HT-29 (cell line): ENCODE measurements at places on chromosomes 4 and X.

DNA sequence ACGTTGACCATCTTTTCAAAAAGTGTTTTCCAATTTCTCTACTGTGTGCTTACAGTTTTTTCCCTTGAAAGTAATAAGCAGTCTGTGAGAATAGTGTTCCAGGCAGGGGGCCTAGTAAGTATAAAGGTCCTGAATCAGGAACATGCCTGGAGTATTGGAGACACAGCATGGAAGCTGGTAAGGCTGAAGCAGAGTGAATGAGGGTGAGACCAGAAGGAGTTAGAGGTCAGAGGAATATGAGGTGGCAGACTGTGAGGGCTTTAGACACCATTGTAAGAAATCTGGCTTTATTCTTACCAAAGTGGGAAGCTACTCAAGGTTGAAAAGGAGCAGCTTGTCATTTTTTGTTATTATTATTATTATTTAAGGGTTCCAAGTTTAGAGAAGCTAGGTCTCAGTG, 107.4 kb downstream of the CT47B1 start:
- no peak for DNase-seq

- DNase-seq: peak; percentile 95
These were observed at the start of gene ATP6AP1 for GRCh38 chrX:154428176-154429171. TSS of gene ATP6AP1 (plus strand) at chrX:154428677. CDS start at chrX:154428693, 16 bp downstream.

- DNase-seq: peak; percentile 64
These were observed 99.5 kb downstream of the EFHC2 start for GRCh38 chrX:44244008-44244407.

DNA sequence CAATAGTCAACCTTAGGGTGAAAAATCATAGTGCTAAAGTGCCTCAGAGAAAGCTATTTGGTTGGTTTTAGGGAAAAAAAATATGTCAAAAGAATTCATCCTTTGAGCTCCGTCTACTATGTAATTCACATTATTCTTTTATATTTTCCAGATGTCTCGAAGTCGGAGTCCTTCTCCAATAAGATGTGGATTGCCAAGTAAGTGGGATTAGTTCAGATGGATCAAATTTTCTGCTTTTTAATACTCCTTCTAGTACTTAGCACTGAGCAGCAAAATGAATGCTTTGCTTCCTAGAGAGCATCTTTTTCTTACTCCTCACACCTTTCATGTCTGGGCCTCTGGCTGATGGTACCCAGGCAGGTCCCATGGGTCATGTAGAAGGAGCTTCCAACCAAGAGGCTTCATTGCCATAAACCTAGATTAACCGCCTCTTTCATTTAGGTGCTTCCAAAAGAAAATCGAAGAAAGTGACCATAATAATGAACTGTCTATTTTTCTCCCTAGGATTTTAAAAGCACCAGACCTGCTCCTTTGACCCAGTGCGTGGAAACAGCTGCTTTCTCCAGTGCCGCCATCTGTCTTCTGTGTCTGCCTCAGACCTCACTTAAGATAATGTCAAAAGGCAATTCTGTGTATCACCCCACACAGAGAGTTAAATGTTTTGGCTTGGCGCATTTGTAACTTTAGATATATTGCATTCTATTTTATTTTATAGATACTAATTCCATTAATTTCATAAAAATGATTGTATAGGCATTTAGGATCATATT, 43.5 kb downstream of the SPATA18 start:
- no peak for DNase-seq

GRCh38 chr4:94500685-94501084, 48.9 kb downstream of the PDLIM5 start:
- DNase-seq: no peak

GRCh38 chr4:102535398-102536082, 34.4 kb downstream of the NFKB1 start:
- no peak for DNase-seq

- no peak for DNase-seq
These were observed 125.8 kb upstream of the EDNRA start for GRCh38 chr4:147355032-147355656.

GRCh38 chr4:82833696-82834313, 35.2 kb upstream of the SCD5 start:
- peak; percentile 25 for DNase-seq

- DNase-seq: peak; percentile 87
These were observed 11.7 kb downstream of the RPL9 start for GRCh38 chr4:39446842-39447573.

GRCh38 chr4:124879195-124879594, 166.7 kb upstream of the ANKRD50 start:
- DNase-seq: peak; percentile 5

DNA sequence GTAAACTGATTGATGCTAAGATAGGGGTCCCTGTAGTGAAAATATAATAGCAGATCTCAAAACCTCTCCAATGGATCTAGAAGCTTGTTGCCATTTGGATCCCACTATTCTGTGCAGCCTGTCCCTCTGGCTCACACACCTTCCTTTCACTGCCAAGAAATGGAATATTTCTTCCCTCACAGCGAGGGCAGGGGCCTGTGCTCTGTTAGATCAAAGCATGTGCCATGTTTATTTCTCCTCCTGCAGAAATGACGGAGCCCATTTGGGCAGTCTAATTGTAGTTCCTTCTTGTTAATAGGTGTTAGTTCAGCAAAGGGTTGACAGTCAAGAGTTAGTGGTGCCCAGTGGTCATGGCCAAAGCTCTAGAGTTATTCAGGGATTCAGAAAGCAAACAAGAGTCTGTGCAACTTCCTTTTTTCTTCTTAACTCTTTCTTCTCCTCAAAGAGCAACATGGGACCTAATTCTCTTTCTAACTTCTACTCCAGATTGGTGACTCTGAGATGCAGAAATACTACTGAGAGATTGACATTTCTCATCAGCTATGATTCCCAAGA, 106.8 kb downstream of the STOX2 start:
- no peak for DNase-seq

DNA sequence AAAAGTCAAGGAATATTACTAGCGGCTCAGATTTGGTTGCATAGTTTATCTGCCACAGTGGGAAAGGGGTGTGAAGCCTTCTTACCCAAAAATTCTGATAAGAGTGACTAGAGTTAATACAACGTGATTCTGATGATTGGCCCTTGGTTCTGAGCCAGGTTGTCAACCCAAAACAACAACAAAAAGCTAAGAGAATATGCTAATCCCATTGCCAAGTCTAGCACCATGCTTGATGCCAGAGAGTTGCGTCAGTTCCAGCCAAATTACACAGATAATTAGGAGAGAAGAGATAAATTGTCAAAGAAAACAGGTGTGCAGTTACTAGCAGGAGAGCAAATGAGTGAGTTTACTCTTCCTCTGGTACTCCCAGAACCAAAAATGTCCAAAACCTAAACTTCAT, 287.4 kb upstream of the AGA start:
- DNase-seq: no peak

- DNase-seq: peak; percentile 25
These were observed 57.7 kb upstream of the UGT2B7 start for GRCh38 chr4:69038582-69038981.

DNA sequence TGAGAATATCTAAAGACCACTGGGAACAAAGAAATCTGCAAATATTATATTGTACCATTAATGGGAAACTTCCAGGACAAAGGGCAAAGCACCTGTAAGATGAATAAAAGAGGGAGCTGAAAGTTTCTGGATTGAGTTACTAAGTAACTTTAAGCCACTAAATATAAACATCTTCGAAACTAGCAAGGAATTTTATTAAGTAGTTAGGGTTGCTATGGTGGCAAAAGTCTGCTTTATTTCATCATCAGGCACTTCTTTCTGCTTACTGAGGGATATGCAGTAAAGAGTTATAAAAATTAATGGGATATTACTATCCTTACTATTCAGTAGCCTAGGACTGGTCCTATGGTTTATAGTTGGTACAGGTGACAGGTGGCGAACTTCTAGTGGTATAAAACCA, 33.0 kb downstream of the SMARCA1 start:
- no peak for DNase-seq

DNA sequence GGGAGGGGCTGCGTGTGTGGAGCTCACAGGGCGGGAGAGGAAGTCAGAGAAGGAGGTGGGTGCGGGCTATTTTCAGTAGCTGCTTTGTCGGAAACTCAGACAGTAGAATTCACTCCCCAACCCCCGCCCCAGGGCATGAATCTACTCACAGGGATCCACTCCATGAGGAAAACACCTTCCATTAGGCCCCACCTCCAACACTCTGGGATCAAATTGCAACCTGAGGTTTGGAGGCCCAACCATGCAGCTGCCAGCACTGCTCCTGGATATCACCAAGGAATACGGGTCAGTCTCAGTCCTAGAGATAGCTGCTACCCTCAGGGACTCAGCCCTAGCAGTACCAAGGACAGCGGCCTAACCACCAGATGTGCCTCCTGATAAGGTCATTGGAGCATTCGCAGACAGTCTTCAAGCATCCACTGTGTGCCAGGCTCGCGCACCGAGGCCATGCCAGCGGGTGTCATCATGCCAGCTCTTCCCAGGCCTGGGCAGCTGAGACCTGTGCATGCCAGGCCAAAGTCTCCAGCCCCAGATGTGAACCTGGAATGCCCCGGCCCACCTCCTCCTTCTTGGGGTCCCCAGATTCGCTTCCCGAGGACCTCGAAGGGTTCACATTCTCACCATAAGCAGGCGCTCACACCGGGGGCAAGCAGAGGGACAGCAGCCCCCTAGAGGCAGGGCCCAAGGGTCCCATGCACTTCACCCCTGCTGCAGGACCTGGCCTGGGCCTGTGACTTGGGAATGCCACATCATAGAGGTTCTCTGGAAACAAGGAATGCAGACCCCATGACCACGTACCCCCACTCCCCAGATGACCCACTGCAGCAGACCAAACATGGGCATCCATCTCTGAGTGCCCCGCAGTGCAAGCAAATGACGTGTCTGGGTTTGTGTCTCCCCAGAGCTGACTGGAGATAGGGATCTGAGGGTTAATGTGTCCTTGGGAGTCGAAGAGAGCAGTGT, 102.3 kb downstream of the ADRA2C start:
- no peak for DNase-seq

DNA sequence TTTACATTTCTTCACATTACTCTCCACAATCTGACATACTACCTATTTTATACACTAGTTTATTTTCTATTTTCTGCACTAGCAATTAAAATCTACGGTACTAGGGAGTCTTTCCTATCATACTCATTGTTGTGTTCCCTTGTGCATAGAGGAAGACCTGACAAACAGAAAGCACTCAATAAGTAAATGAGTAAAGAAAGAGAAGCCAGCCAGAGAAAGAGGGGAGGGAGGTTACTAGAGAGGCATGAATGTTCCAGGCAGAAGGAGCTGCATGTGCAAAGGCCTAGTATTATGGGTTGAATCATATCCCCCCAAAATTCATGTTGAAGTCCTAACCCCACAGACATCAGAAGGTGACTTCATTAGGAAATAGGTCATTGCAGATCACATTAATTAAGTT, 114.0 kb downstream of the ZAR1 start:
- DNase-seq: no peak

- DNase-seq: no peak
These were observed 368.0 kb downstream of the CCSER1 start for GRCh38 chr4:90495211-90495610.

GRCh38 chr4:738781-739280, 33.2 kb downstream of the PCGF3 start:
- no peak for DNase-seq

GRCh38 chr4:82852751-82853285, 38.1 kb downstream of the SEC31A start:
- peak; percentile 20 for DNase-seq

DNA sequence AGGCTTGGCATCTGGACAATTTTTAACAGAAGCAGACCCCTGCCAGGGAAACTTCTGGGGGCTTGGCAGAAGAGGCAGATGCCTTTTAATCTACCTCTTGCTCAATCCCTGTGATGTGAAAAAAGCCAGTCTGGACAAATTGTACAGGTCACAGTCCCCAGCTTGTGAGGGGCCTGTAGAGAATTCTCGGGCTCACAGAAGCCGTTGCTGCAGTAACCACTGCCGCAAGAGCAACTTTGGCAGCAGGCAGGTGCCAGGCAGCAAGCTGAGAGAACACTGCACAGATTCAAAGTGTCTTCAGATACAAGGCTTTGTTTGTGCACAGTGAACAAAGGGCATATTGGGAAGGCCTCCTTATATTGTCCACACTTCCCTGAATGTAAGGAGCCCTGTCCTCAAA, 11.7 kb downstream of the GPKOW start:
- DNase-seq: no peak

- DNase-seq: no peak
These were observed 2.7 kb upstream of the ACOT9 start for GRCh38 chrX:23745786-23746185.

DNA sequence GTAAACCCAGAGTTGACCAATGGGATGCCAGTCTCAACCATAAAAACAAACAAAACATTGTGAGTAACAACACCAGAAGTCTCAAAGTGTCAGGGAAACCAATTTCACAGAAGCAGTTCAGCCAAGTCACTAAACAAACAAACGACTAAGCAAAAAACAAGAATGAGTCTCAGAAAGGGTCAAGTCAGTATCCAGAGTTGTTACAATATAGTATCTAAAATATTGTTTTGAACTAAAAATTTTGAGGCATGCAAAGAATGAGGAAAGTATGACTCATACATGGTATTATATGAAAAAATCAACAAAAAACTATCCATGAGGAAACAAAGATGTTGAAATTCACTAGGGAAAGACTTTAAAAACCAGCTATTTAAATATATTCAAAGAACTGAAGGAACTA, 70.6 kb downstream of the AR start:
- DNase-seq: no peak

- no peak for DNase-seq
These were observed 229.0 kb upstream of the LCORL start for GRCh38 chr4:18250564-18250963.

- DNase-seq: peak; percentile 18
These were observed 35.4 kb upstream of the HPSE start for GRCh38 chr4:83369831-83370639.

- no peak for DNase-seq
These were observed 46.8 kb upstream of the FAM9C start for GRCh38 chrX:13091111-13091765.

DNA sequence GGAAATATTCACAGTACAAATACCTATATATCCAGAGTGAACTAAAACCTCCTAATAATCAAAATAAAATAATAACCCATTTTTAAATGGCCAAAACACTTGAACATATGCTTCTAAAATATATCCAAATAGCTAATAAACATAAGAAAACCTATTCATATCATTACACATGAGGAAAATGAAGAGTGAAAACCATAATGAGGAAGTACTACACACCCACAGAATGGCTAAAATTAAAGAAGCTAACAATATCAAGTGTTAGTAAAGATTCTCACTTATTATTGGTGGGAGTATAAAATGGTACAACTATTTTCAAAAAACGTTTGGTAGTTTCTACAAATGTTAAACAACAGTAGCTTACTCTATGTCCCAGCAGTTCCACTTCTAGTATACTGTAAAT, 92.1 kb downstream of the KLHL13 start:
- DNase-seq: no peak
